ENCODE measurements at places on chromosomes 2 and 18. TPM values are rescaled to one million over a fixed set of nuclear protein-coding genes. Genes with fewer than 3 reads are reported as not detected.

MSTN gene
- total RNA-seq: not detected

IL1F10 gene
- total RNA-seq: not detected

CDH19 gene
- not detected for total RNA-seq

FEV gene
- total RNA-seq: not detected

LAMA3 gene
- total RNA-seq: 1.6 TPM

MOB4 gene
- total RNA-seq: 44.5 TPM

FOXI3 gene
- not detected for total RNA-seq
